ENCODE measurements at places on chromosomes 6 and 20. TPM values are rescaled to one million over a fixed set of nuclear protein-coding genes. Genes with fewer than 3 reads are reported as not detected.

- DNase-seq, result no peak
Observed at GRCh38 chr6:56288347-56288746, 41.0 kb upstream of the COL21A1 start.

Gene PLCB4
- 12.2 TPM for polyA plus RNA-seq

Gene EMILIN3
- polyA plus RNA-seq, result 9.5 TPM

- no peak for DNase-seq
Observed at GRCh38 chr6:54481091-54481490, 172.8 kb downstream of the TINAG start.

Gene MDN1
- polyA plus RNA-seq, result 40.5 TPM

- no peak for DNase-seq
Observed at GRCh38 chr6:30060606-30061091, 416 bp upstream of the POLR1H start.

- no peak for DNase-seq
Observed at GRCh38 chr20:19885939-19886660, 128.0 kb downstream of the RIN2 start.

- DNase-seq, result no peak
Observed at GRCh38 chr20:20710443-20711315, 1.8 kb downstream of the RALGAPA2 start.

Gene UST
- polyA plus RNA-seq, result 12.0 TPM

Gene SPEF1
- polyA plus RNA-seq, result 1.3 TPM

DNA sequence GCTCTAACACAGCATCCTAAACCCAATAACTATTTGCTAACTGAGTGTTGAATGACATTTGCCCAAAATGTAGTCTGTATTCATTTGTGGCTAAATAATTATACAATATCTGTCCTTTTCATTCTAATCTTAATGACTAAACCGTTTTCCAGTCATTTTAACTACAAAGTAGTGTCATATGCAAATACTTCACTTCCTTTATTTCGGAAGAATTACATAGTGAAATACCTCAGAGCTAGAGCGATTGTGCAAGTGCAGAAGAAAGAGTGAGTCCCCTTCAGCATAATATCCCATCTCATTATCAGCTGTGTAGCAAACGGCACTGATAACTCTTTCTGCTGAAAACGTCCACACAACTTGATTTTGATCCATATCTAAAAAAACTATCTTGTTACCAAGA, 66.2 kb downstream of the ROS1 start:
- no peak for DNase-seq

Gene CDH22
- polyA plus RNA-seq, result not detected

GRCh38 chr20:46559685-46560440, 9.4 kb upstream of the OCSTAMP start:
- DNase-seq, result no peak

DNA sequence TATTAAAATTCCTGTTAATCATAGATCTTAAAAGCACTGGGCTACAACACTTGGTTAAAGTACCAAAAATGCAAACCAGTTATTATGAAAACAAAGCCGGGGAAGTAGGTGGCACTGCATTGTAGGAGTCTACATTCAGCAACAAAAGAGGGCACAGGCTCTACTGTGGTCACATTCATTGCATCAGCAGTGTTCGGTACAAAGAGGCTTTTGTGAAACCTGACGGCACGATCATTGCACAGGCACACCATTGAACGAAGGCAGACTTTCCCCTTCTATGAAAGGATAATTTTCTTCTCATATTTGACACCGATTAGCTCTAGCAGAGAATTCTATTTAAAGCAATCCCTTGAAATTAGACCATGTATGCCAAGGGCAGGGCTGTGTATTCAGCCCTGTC, 44.6 kb upstream of the AGPAT4 start:
- no peak for DNase-seq

Data from right renal pelvis (tissue), 4 donors.